NCI-H1694 (cell line): ENCODE measurements at places on chromosomes 2 and 18.

GRCh38 chr2:106184857-106185256, 9.2 kb downstream of the UXS1 start:
- DNase-seq, result no peak

DNA sequence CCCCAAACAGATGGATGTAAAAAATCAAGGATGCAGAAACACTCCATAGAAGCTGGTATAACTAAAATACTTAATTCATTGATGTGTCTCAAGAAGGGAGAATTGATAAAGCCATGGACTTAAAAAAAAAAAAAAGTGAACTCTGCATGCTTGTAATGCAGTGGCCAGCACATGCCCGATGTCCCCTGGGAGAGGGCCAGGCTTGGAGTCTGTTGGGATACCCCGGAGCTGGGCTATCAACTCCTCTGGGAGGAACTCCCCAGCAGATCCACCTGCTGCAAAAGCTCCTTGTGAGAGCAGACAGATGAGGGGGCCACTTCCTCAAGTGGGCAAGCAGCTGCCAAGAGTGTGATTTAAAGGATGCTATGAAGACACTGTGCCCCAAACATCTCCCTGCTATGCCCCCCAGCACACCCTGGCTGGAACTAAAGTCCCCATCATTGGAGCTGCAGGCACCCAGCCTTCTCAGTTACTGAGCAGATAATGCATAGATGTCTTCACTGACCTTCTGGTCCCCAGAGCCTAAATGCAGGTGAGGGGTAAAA, 311.5 kb upstream of the ID2 start:
- DNase-seq, result no peak

- DNase-seq, result no peak
Observed at GRCh38 chr2:36807223-36807886, 110.8 kb downstream of the VIT start.

- no peak for DNase-seq
Observed at GRCh38 chr2:221999717-222000116, 299.1 kb downstream of the PAX3 start.

- DNase-seq, result no peak
Observed at GRCh38 chr18:77400561-77400960, 150.9 kb downstream of the GALR1 start.

- DNase-seq, result no peak
Observed at GRCh38 chr2:25380023-25380422, 38.3 kb upstream of the DNMT3A start.

GRCh38 chr2:887639-888038, 63.0 kb upstream of the SNTG2 start:
- DNase-seq, result no peak

DNA sequence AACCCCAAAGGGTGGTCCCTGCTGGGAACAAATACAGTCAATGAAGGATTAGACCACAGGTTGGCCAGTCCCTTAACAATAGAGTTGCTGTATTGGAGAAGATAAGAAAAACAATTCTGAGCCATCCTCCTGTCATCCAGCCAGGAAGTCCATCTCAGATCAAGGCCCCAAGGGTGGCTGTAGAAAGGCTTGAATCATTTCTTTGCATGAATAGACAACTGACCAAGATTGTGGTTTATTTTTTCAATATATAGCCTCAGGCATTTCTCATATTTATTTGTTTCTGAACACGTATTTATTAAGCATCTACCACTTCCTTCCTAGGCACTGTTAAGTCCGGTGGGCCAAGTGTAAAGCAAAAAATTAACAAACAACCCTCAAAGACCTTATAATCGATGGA, 274.4 kb upstream of the SLC14A2 start:
- DNase-seq, result no peak

- no peak for DNase-seq
Observed at GRCh38 chr18:11498821-11499220, 110.6 kb upstream of the SLC35G4 start.
